ENCODE measurements at places on chromosomes 5 and 9.

GRCh38 chr9:37339923-37340322 is 82.6 kb upstream of the GRHPR start:
- no peak for DNase-seq

DNA sequence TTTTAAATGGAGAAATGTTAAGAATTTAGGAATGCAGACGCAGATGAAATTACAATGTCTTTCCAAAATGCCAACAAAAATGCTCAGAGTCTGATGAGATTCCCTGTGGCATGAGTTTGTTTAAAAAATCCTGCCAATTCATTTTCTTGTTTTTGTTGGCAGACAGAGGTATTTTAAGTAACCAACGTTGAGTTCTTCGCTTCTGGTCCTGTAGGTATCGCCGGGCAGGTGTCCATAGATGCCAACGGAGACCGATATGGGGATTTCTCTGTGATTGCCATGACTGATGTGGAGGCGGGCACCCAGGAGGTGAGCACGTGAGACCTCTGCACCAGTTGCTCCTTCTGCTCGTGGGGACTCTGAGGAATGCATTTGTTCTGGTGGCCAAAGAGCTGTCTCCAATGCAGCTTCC is 69.4 kb downstream of the NPR3 start:
- no peak for DNase-seq

- no peak for DNase-seq
These were observed 242.3 kb upstream of the PTGER4 start for GRCh38 chr5:40437452-40437861.

DNA sequence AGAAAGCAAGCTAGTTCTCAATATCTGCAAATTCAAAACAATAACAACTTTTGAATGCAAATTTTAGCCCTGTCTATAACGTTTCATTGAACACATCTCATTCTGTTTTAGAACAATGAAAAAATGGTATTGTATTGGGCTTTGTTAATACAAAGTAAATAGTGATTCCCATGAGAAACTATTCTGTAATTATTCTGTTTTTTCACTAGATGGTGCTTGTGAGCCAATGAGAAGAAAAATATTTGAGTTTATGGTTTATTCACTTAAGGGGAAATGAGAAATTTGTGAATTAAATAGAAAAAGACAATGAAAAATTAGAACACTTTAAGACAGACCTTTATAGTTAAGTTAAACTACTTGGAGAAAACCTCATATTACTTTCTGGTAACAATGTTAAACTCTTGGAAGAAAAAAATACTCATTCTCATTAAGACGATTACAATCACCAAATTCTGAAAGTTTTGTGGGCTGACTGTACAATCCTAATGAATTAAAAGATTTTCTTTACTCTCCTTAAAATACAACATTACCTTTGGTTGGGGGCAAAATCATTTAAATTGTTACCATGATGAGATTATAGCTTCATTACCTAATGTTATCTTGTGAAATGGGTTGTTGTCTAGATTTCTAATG is 127.0 kb downstream of the NNT start:
- no peak for DNase-seq

GRCh38 chr5:15522187-15522520 is 22.2 kb downstream of the FBXL7 start:
- no peak for DNase-seq

DNA sequence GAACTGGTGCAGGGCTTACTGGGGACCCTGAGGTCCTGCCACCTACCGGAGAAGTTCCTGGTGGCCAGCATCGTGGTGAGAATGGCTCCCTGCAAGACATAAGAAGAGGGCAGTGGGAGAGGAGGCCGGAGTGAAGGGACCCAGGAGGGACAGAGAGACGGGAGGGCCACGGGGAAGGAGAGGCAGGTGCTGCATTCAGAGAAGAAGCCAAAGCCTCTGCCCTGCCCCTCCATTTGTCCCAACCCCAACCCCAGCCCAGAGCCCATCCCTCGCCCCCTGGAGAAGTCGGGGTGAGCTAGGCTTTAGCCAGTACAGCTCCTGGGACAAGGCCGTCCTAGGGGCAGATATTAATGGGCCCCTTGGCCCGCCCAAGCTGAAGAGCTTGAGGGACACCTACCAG is 41.8 kb downstream of the CAMK2A start:
- no peak for DNase-seq

DNA sequence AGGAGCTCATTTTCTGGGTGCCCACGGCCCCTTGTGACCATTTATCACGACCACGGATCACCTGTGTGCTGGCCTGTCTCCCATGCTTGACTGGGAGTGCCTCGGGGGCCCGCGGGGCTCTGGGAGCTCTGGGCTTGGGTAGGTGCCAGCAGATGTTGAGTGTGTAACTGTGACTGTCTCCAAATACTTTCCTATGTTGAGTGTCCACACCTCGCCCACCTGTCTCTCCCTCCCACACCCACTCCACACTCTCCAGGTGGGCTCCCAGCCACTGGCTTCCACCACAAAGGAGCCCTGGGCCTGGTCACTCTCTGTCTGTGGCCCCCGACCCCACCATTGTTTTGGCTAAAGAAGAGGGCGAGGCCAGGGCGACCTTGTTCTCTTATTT is 196.4 kb downstream of the CDK5RAP2 start:
- DNase-seq, result no peak

DNA sequence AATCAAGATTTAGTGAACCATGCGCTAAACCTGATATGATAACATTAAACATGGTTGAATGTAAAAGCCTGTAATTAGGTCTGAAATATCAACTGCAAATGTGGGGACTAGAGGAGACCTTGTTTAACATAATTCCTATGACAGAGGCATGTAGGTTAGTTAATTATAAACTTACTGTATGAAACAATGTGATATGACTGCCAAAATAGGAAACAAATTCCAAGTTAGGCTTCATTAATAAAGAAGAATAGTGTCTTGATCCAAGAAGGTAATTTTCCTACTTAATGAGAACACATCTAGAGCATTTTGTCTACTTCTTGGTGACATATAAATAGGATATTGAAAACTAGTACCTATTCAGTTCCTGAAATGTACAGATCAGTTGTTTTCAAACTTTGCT is 136.2 kb upstream of the TARS1 start:
- DNase-seq, result no peak

DNA sequence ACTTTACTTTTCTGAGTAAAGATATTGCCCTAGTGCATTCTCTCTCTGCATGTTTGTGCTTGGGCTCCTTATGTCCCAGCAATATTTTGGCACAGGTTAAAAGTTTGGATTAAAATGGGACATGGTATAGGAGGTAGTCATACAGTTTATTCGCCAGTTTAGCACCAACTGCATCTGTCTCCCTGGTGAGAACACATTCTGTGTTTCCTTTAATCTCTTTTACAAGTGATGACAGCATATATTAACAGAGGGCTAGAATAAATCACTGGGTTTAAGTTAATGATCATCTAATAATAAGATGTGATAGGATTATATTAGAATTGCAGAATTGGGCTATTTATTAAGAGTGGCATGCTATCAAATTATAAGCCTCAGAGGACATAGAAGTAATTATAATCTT is 550.1 kb downstream of the LRRC70 start:
- no peak for DNase-seq

- DNase-seq, result no peak
These were observed 269.5 kb downstream of the SEC61B start for GRCh38 chr9:99491408-99492158.

- no peak for DNase-seq
These were observed 105.9 kb upstream of the CDKN2B start for GRCh38 chr9:22114956-22115355.

DNA sequence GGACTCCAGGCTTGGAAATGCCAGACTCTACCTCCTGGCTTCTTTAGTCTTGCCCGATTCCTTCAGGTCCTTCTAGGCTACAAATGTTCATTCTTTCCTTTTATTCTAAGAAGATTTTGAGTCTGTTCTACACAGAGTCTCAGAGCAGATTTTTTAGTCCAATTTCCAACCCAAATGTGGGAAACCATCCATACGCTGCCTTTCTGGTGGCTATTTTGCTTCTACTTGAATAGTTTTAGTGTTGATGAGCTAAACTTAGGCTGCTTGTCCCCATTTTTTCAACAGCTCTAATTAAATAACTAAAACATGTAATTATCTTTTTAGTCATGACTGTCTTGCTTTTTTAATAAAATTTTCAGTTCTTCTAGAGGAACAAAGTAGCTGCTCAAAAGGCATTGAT is 112.4 kb upstream of the KLF9 start:
- no peak for DNase-seq

DNA sequence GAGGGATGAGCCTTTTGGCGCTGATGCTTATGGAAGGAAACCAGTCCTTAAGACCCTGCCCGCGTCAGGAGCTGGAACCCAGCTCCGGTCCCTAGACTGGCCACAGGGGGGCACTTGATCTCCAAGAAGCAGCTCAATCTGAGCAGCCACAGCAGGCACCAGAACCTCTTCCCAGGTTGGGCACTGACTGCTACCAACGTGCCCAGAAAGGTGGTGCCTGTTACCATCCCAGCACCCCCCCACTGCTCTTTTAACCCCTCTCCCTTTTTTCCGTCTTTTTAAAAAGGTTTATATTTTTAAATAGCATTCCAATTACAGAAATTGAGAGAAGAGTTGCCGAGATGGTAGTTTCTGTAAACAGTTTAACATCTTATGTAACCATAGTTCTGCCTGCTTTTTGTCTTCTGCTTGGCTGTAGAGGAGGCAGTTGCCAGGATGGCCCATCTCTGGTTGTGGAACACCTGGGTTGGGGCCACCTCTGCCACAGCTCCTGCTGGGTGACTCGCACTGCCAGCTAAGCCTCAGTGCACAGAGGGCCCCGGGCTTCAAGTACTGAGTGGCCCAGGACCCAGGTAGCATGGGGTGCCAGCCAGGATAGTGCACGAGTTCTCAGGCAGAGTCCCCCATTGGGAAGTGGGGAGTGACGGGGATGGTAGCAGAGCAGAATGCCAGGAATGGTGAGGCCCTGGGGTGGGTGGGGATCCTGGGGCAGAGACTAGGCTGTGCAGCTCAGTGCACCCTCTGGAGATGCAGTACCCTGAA is 62.8 kb downstream of the PFDN1 start:
- DNase-seq, result no peak

- no peak for DNase-seq
These were observed 1.3 kb downstream of the SDHA start for GRCh38 chr5:219460-219863.

DNA sequence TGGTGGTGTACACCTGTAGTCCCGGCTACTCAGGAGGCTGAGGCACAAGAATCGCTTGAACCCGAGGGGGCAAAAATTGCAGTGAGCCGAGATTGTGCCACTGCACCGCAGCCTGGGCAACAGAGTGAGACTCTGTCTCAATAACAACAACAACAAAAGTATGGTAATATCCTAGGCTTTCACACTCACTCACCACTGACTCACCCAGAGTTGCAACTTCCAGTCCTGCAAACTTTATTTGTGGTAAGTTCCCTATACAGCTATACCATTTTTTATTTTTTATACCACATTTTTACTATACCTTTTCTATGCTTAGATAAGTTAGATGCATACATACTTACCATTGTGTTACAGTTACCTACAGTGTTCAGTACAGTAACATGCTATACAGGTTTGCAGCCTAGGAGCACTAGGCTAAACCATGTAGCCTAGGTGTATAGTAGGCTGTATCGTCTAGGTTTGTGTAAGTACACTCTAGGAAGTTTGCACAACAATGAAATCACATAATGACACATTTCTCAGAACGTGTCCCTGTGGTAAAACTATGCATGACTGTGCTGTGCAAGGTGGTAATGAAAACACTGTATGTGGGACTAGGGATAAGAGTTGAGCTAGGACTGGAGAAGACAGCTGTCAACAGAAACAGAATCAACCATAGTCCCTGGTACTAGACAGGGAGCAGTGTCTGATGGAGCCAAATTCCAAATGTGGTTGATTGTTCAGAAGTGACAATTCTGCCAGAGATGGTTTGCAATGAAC is 109.5 kb upstream of the RAD23B start:
- no peak for DNase-seq

- DNase-seq, result no peak
These were observed 33.0 kb downstream of the KIF4B start for GRCh38 chr5:155046591-155046990.

DNA sequence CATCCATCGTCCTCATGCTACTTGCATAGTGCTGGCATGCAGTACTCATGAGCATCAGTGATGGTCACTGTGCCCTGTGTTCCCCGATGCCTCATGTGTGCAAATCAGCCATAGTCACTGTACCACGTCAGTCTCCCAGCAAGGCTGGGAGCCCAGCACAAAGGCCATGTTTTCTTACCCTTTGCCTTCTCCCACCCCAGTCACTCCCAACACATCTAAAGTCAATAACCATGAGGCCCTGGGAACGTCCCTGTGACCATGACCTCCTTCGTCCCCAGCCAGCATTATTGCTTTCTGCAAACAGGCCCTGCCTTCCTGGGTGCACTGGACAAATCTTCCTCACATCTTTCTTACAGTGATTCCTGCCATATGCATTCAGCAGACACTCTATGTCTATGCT is 406.1 kb downstream of the ICE1 start:
- DNase-seq, result no peak

DNA sequence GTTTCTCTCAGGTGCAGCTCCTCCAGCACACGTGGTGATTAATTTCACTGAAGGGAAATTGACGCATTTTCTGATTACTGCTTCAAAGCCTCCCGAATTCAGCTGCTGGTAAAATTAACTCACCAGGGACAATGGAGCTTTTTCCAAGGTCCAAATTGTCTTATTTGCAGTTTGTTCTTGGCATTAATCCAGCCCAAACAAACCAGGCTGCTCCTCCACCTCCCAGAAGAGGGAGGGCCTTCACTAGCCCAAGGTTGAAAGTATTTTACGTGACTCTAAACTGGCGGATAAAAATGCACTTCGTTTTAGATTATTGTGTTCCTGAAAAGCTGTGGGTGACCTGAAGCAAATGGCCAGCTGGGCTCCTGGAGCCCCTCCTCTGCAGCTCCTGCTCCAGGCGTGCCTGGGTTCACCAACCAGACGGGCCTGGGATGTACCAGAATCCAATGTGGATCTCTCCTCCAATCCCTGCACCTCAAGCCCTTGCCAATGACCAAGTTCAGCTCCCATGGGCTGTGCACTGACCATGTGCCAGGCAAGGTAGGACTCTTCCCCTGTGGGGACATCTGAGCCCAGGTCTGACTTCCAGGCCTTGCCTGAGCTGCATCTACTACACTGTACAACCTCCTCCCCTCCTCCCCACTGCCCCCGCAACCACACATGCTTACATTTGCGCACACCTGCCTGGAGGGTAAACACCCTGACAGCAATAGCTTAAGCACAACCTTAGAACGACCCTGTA is 193.4 kb downstream of the CDK5RAP2 start:
- no peak for DNase-seq

DNA sequence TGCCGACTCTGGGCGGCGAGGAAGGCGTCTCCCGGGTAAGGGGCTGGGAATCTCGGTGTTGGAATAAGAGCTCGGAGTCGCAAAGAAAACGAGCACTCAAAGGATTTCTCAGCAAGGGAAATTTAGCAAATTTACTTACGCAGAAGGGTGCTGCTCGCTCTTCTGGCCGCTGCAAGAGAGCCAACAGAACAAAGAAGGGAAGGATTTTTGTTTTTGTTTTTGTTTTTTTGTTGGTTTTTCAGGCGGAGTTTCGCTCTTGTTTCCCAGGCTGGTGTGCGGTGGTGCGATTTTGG is 279 bp downstream of the GTF3C5 start:
- no peak for DNase-seq

- no peak for DNase-seq
These were observed 71.9 kb downstream of the ECPAS start for GRCh38 chr9:111412280-111412679.

GRCh38 chr5:151213803-151214613 is 9.9 kb downstream of the CCDC69 start:
- no peak for DNase-seq

GRCh38 chr9:92728831-92729734 is 35.5 kb downstream of the BICD2 start:
- peak; percentile 39 for DNase-seq

GRCh38 chr9:117276444-117276843 is 138.4 kb downstream of the ASTN2 start:
- no peak for DNase-seq

Measured in DMS 273 treated with DMSO at 0.1 percent for 48 hours (cell line).